Stimulated activated CD8-positive, alpha-beta memory T cell treated with anti-CD3 and anti-CD28 coated beads, Interleukin-12 subunit alpha, Interleukin-12 subunit beta, amount 100 ng/mL, for 4 hours (primary cell): ENCODE measurements at places on chromosomes 12 and 14.

GRCh38 chr12:108313606-108314351 lies 25.3 kb downstream of the CMKLR1 start:
- DNase-seq: no peak

GRCh38 chr12:58914457-58914856 lies 5.8 kb downstream of the LRIG3 start:
- no peak for DNase-seq

- DNase-seq: no peak
Observed at GRCh38 chr12:60834806-60835205, 1239.0 kb downstream of the SLC16A7 start.

- no peak for DNase-seq
Observed at GRCh38 chr12:49801141-49802063, 26.8 kb downstream of the NCKAP5L start.

GRCh38 chr12:5259523-5259922 lies 172.4 kb upstream of the NTF3 start:
- DNase-seq: no peak

- DNase-seq: no peak
Observed at GRCh38 chr12:109201496-109201885, 85.1 kb downstream of the ACACB start.

DNA sequence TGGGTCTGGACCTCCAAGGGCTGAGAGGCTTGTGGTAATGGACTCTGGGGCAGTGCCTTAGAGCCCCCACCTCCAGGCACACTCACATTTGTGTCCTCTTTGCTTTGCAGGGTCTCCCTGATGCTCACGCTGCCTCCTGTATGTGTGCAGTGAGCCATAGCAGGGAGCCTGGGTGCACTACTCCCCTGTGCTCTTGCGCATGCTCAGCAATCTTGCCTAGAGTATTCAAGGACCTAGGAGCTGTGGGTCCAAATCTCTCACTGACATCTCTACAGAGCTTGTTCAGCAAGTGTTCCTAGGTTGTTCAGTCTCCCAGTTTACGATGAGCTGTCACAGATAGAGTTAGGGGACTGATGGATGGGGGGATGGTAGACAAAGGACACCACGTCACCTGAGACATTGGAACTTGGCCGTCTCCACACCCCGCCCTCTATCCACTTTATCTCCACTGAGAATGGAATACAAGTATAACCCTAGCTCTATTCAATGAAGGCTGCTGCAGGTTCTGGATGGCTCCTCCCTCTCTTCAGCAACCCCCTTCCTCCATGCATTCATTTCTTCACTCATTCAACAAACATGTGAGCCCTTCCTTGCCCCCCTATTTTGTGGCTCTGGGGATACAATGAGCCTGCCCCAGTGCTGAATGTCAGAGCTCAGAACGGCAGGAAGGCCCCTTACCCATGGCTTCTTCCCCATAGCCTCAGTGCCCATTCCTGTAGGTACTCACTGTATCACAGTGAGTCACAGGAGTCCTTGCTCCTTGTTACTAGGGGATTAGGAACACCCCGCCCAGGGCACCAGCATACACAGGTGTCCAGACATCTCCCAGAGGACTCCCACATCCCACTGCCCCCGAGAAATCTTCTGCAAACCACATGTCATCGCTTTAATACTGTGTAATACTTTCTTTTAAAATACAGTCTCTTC lies 31.2 kb downstream of the FIGNL2 start:
- DNase-seq: no peak

- no peak for DNase-seq
Observed at GRCh38 chr12:34207858-34208257, 185.6 kb downstream of the ALG10 start.

DNA sequence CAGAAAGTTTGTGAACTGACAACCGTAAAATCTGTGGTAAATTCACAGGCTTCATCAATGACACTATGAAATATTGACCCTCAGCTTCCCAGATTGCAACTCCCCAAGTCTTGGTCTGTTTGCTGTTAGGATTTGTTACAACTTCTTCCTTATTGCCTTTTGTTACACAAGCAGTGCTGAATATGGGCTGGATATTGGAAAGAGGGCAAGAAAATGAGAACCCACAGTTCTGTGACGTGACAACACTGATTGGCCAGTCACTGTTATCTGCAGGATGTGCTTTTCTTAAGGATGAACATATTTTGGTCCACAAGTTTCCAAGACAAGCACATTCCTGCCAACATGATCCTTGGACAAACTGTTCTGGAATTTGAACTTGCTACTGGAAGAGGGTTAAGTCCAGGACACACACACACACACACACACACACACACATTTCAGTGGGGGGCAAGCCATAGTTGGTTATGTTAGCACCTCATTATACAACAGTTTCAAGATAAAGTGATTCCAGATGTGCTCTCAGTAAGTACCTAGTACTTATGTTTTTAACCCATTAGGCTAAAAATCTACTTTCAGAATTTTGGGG lies 16.6 kb upstream of the SLC38A2 start:
- DNase-seq: no peak

- no peak for DNase-seq
Observed at GRCh38 chr12:57201219-57201618, 15.4 kb upstream of the NXPH4 start.

- DNase-seq: no peak
Observed at GRCh38 chr12:21434699-21435098, 2.8 kb upstream of the PYROXD1 start.

- no peak for DNase-seq
Observed at GRCh38 chr12:3777206-3777809, 24.4 kb upstream of the CRACR2A start.
